T1000 (cell line): ENCODE measurements at places on chromosomes 2 and 18.

GRCh38 chr2:31060397-31060796 lies 77.8 kb downstream of the GALNT14 start:
- no peak for DNase-seq

GRCh38 chr2:60480089-60480773 lies 73.2 kb downstream of the BCL11A start:
- no peak for DNase-seq

GRCh38 chr2:168344706-168345105 lies 97.3 kb upstream of the STK39 start:
- no peak for DNase-seq

DNA sequence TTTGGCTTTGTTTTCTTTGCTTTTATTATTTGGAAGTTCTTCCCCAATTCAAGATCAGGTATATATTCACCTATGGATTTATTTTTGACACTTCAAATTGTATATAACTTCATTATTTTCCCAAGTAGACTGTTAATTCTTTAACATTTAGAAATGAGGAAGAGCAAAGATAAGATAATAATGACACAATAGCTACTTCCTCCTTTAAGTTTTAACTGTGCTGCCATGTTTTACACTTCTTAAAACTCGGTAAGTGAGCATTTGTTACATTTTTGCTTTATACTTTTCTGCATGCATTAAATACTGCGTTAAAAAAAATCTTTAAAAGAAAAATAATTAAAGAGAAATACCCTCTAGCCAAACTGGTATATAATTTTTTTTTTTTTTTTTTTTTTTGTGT lies 32.5 kb downstream of the SLC66A3 start:
- no peak for DNase-seq

DNA sequence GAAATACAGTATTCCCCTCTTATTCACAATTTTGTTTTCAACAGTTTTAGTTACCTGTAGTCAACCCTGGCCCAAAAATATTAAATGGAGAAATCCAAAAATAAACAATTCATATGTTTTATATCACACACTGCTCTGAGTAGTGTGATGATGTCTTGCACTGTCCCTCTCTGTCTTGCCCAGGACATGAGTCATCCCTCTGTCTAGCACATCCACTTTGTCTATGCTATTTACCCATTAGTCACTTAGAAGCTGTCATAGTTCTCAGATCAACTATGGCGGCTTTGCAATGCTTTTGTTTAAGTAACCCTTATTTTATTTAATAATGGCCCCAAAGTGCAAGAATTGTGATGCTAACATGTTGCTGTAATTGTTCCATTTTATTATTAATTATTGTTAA lies 380.6 kb upstream of the REG3G start:
- DNase-seq, result no peak

- DNase-seq, result no peak
Measured at GRCh38 chr2:8633186-8633734, 48.6 kb upstream of the ID2 start.

GRCh38 chr2:98773907-98774306 lies 43.0 kb upstream of the MGAT4A start:
- no peak for DNase-seq

DNA sequence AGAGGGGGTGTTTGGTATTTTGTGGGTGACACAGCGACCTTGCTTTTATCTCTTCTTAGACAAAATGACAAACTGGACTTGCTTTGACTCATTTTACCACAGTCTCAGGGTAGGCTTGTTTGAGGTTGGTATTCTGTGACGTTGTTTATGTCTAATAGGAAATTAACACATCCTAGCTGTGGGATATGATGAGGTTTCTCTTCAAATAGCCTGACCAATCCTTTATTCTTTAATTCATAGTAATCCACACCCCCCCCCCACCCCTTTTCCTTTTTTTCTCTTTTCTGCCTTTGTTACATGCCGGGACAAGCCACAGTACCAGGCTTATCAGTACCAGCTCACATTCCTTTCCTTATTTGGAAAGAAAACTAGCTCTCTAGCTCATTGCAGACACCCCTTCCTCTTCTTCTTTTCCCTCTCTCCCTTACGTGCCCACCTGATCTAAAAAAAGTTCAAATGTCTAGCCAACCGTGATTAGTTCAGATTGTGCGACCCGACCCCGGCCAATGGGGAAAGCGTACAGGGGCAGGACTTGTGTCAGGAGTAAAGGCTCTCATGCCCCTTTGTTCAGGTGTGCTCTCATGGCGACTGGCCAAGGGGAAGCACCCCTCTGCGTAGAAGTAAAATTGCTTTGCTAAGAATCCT lies 52.2 kb upstream of the PTPRM start:
- DNase-seq, result no peak

DNA sequence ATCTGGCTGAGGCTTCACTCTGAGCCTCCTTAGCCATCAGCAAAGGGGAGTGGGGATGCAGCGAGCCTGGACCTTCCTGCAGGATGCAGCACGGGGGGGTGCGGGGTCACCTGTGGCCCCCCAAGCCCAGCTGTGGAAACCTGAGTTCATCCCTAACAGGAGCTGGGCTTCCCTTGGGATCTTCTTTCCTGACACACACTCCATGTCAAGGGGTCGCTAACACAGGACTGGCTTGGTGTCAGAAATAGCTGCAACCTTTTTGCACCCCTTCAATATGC lies 174.7 kb downstream of the RTP5 start:
- DNase-seq, result no peak

- no peak for DNase-seq
Measured at GRCh38 chr2:32229635-32230034, 35.1 kb downstream of the NLRC4 start.

DNA sequence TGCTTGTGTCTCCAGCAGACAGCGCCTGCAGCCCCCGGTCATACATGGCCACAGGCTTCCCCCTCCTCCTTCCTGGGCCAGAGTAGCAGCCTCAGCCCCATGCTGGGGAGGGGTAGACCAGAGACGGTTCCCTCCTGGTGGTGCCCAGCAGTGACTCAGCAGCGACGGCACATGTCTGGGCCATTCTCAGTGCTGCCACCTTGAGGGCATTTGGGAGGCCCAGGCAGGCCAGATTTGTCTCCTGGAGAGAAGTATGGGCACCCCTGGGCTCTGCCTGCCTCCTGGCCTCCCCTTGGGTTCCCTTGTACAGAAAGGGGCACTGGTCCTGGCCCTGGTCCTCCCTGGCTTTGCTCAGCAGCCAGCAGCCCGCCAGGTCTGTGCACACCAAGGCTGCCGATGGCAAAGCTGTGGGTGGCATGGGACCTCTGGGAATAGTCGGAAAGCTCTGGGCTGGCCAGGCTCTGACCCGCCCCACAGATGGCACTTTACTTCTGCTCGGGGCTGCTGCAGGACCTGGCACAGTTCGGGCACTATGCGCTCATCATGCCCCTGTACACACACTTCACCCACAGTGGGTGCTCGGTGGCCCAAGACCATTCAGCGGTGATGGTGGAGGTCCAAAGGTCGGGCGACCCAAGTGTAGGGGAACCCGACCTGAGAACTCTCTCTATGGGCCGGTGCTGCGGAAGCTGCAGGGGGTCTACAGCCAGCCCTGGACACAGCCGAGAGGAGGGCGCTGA lies 11.4 kb upstream of the ALPI start:
- no peak for DNase-seq

DNA sequence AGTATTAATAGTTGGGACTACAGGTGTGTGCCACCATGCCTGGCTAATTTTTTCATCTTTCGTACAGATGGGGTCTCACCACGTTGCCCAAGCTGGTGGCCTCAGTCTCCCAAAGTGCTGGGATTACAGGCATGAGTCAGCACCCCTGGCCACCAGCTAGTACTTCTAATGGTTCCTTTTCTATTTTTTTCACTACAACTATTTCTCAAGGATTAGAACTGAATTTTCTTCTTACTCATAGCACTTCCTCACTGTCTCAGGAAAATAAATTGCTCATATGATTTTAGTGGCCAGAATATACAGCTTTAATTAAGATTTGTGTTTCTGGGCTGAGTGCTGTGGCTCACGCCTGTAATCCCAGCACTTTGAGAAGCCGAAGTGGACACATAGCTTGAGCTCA lies 43.2 kb upstream of the SOS1 start:
- DNase-seq, result no peak

DNA sequence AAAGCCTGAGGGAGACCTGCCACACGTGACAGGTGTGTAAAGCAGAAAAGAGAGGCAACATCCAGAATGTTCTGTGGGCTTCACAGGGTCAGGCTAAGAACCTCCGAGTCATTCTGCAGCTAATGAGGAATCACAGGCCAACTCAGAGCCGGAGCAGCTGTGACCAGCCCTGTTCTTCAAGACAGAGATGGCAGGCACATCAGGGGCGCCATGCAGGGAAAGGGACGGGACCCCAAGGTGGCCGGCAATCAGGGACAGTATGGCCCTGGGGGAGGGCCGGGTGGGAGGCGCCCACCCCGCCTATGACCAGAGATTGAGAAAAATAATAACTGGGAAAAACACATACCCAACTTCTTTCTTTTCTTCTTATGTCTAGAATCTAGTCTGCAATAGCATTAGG lies 316.7 kb upstream of the SALL3 start:
- DNase-seq, result no peak

GRCh38 chr2:230886206-230886605 lies 21.5 kb downstream of the ITM2C start:
- no peak for DNase-seq

- peak; percentile 23 for DNase-seq
Measured at GRCh38 chr2:112881217-112881985, 29.6 kb upstream of the IL37 start.

- no peak for DNase-seq
Measured at GRCh38 chr2:143843686-143844085, 676.2 kb downstream of the ZEB2 start.

- DNase-seq, result no peak
Measured at GRCh38 chr2:150075831-150076230, 411.6 kb downstream of the RND3 start.

GRCh38 chr2:25720575-25720974 lies 47.2 kb upstream of the DTNB start:
- DNase-seq, result no peak

DNA sequence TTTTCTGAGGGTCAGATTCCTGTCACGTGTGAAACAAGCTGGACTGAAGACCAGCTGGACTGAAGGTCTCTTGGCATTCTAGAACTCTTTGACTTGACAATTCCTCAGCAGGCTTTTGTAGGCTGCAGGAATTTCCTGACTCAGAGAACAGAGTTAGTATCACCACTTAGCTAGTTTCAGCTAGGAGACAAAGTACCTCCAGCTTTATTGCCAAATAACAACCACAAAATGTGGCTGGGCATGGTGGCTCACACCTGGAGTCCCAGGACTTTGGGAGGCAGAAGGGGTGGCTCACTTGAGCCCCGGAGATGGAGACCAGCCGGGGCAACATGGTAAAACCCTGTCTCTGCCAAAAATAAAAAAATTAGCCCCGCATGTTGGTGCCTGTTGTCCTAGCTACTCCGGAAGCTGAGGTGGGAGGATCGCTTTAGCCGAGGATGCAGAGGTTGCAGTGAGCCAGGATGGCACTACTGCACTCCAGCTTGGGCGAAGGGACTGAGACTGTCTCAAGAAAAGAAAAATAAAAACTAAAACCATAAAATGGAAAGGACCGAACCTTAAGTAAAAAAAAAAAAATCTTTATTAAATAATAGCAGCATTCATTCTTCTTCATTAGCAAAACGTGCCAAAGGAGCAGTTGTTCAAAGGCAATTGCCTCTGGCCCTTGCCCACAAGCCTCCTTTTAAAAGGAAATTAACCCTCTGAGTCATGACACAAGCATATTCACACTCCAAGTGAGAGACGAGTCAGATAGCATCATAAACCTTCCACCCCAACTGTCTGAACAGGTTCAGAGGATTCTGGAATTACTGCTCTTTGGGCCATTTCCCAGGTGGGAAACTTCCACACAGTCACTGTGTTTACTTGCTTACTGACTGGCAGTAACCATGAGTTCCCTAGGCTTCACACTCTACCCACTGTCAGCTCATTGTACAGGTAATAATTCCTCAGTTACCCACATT lies 88.9 kb downstream of the MYL12B start:
- no peak for DNase-seq

DNA sequence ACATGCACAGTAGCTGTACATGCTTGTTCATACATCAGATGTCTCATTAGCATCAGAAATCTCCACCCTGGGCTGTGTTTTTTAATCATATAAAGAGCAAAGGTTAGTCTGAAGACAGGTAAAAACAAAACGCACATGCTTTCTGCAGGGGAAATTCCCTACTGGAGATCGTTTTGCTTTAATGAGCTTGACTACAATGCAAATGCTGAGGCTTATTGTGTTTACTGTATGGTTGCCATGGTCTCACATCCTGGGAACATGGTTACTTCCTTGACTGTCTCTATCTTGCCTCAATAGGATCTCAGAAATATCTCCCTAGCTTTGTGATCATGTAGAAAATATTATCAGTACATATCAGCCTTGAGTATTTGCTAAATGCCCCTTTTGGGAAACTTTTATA lies 336.5 kb upstream of the TFPI start:
- DNase-seq, result no peak

GRCh38 chr2:179890666-179891065 lies 29.3 kb upstream of the ZNF385B start:
- DNase-seq, result no peak

DNA sequence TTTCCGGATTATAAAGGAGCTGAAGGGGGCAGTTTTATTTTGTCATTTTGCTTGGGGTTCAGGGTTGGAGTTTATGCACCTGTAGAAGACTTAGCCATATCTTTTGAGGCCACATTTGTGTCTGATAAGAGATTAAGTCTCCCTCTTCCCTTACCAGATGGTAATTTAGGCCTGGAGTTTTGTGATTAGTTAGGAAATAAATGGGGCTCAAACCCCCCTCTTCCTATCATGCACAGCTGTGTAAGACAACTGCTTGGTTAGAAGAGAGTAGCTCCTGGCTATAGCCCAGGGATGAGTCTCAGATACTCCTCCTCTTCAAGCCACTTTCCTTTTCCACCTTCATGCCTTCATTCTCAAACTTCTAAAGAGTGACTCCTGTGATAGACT lies 802 bp upstream of the SAP130 start:
- no peak for DNase-seq

DNA sequence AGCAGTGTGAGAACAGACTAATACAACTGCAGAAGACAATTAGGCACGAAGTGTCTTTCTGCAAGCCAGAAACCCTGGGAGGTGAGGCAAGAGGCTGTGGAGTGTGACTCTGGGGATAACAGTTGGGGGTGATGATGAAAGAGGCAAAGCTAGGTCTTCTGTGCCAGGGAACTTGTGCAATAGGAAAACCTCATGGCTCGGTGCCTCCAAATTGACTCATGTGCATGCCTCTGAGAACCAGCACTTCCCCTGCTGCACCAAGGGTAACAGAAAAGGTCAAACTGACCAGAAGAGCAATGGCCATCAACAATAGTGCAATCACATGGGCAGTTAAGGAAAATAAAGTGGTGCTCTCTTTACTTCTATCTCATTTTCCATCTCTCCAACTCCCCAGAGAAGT lies 136.4 kb downstream of the SCG2 start:
- peak; percentile 79 for DNase-seq

GRCh38 chr2:6652251-6652650 lies 213.5 kb downstream of the CMPK2 start:
- DNase-seq, result no peak
